Panc1 (cell line): ENCODE measurements at places on chromosomes 13 and 19. TPM values are rescaled to one million over a fixed set of nuclear protein-coding genes. Genes with fewer than 3 reads are reported as not detected.

KIR2DL4 gene
- not detected for total RNA-seq

DNA sequence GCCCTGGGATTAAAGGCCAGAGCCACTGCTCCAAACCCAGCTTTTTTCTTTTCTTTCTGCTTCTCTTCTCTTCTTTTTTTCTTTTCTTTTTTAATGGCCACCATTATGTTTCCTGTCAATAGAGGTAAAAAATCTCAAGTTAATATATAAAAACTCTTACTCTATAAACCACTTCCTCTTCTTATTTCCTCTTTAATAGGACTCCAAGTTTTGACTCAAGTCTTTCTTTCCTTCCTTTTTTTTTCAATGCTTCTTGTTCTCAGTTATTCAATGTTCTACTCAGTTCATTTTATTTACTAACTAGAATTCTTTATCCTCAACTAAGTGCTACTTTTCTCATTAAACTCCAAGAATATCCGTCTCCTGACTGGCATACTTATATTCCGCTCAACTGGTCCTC lies 27.1 kb upstream of the MYCBP2 start:
- no peak for DNase-seq

- DNase-seq: no peak
Observed at GRCh38 chr13:39283072-39283471, 244.8 kb downstream of the NHLRC3 start.

DNA sequence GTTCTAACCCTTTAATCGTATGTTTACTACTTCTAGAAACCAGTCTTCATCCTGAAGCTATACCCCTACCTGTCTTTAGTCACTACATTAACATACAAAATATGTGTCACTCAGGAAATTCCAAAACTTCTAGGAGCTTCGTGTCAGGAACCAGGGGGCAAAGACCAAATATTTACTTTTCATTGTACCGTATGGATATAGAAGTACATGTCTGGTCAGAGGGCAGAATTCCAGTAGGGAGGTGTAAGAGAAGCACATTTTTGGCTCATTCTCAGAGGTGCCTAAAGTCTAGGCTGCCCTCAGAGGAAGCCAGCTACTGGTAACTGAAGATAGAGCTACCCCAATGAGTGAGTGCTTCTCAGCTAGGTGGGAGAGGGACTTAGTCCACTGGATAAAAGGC lies 320.7 kb downstream of the DIAPH3 start:
- DNase-seq: no peak

DUS3L gene
- total RNA-seq: 39.6 TPM

- DNase-seq: no peak
Observed at GRCh38 chr13:77477299-77477848, 58.1 kb upstream of the SCEL start.

GRCh38 chr13:33139780-33140535 lies 123.7 kb downstream of the KL start:
- no peak for DNase-seq

DNA sequence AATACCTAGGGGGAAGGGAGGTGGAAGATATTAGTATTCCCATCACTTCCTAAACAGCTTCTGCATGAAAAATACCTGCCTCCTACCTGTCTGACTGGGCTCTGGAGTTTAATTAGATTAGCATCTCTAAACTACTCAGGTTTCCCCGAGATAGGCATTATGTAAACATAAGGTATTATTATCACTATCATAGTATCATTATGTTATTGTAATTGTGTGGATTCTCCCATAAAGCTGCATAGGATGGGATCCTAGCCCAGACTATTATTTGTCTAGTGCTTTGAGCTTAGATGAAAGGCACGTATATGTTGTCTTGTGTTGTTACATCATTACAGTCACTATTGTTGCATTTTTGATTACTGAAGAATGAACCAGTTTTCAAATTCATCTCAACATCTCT lies 115.2 kb upstream of the SOX21 start:
- no peak for DNase-seq

GRCh38 chr13:44972956-44973581 lies 16.2 kb downstream of the NUFIP1 start:
- no peak for DNase-seq

DNA sequence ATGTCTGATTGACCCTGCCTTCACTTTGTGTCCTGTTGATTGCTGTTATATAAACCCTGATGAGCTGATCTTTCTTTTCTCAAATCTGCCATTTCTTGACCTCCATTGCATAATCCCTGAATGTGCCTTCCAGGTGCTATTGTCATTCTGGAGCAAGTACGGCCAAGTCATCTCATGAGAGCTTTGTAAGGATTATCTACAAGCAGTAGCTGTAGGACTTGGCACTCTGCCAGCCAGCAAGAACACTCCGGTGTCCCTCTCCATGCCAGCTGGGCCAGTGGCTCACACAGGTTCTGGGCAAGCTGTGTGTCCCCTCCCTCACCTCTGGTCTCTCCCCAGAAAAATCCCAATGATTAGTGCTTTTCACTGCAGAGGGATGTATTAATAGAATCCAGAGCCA lies 348.1 kb downstream of the FOXO1 start:
- DNase-seq: no peak

DNA sequence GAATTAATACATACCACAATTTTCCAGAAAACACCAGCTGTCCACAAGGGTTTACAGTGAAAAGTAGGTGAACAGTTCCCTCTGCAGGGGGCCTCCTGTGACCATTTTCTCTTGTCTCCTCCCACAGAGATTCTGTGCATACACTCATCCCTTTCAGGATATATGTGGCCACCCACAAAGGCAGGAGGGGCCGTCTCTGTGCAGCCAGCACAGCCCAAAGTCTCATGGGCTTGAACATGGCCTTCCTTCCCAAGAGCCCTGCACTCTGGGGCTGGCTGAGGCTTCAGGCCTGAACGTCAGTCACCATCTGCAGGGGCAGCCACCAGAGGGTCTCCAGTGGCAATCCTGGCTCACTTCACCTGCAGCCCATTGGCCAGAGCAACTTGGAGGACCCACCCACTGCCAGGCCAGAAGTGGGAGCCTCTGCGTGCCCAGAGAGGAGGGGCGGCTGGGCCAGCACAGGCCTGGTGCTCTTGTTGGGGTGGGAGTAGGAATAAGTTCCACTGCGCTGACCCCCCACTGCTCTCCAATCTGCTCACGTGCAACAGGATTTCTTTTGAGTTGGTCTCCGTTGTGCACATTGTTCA lies 25.1 kb downstream of the TMEM161A start:
- no peak for DNase-seq

SCAMP4 gene
- 98.4 TPM for total RNA-seq

STAP2 gene
- 10.0 TPM for total RNA-seq

ZNF497 gene
- total RNA-seq: 1.9 TPM

COL4A1 gene
- total RNA-seq: 1.1 TPM

RGL3 gene
- total RNA-seq: 22.6 TPM

MBD3L2 gene
- not detected for total RNA-seq

GRCh38 chr13:81396192-81396591 lies 1055.3 kb upstream of the SPRY2 start:
- no peak for DNase-seq

GRCh38 chr13:51432576-51432975 lies 20.3 kb downstream of the INTS6 start:
- no peak for DNase-seq

DNA sequence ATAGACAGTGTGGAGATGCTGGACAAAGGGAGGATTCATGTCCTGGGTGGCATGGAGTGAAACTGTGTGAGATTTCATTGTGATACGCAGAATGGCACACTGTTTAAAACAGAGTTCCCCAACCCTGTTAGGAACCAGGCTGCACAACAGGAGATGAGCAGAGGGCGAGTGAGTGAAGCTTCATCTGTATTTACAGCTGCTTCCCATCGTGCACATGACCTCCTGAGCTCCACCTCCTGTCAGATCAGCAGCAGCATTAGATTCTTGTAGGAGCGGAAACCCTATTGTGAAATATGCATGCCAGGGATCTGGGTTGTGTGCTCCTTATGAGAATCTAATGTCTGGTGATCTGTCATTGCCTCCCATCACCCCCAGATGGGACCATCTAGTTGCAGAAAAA lies 72.5 kb downstream of the RAP2A start:
- DNase-seq: no peak

GRCh38 chr19:35789195-35789977 lies 14.0 kb downstream of the ARHGAP33 start:
- DNase-seq: no peak

GRCh38 chr13:90438576-90438975 lies 908.9 kb upstream of the MIR17HG start:
- DNase-seq: no peak

MAMSTR gene
- total RNA-seq: 3.3 TPM

DNA sequence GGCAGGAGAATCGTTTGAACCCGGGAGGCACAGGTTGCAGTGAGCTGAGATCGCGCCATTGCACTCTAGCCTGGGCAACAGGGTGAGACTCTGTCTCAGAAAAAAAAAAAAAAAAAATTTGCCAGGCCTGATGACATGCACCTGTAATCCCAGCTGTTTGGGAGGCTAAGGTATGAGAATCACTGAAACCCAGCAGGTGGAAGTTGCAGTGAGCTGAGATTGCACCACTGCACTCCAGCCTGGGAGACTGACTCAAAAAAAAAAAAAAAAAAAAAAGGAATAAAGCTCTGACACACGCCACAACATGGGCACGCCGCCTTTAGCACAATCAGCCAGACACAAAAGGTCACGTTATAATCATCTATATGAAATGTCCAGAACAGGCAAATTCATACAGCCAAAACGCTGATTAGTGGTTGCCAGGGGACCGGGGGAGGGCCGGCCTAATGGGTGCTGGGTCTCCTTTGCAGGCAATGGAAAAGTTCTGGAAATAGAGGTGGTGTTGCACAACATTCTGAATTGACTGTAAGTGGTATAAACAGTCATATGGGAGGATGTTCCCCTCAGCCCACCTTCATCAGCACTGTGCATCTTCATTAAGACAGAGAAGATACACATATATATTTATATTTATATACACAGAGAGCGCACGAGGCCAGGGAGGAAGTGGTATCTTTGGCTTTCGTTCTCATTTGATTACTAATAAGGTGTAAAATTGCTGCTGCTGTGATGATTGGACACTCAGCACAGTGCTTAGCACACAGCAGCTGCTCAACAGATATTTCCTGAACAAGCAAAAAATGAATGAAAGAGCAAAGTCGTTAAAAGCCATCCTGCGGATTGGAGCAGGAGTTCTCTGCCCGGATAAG lies 3.8 kb downstream of the HSPBP1 start:
- no peak for DNase-seq

DNA sequence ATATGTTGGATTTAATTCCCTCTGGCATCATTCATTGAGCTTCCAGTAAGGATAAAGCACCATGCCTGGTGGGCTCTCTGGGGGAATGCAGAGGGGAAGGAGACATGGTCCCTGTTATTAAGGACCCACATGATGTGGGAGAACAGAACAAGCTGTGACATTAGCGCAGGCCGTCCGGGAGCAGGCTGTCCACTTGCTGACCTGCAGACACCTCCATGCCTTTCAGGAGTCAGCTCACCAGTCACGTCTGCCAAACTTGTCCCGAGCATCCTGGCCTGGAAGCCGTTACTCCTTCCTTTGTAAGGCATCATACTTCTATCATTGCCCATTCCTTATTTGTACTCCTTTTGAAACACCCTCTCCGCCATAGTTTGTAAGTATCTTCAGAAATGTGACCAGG lies 23.4 kb downstream of the B3GLCT start:
- no peak for DNase-seq

SELENOV gene
- 0.80 TPM for total RNA-seq

CKM gene
- not detected for total RNA-seq

TLE5 gene
- total RNA-seq: 287 TPM

MAP4K1 gene
- 11.1 TPM for total RNA-seq

DNA sequence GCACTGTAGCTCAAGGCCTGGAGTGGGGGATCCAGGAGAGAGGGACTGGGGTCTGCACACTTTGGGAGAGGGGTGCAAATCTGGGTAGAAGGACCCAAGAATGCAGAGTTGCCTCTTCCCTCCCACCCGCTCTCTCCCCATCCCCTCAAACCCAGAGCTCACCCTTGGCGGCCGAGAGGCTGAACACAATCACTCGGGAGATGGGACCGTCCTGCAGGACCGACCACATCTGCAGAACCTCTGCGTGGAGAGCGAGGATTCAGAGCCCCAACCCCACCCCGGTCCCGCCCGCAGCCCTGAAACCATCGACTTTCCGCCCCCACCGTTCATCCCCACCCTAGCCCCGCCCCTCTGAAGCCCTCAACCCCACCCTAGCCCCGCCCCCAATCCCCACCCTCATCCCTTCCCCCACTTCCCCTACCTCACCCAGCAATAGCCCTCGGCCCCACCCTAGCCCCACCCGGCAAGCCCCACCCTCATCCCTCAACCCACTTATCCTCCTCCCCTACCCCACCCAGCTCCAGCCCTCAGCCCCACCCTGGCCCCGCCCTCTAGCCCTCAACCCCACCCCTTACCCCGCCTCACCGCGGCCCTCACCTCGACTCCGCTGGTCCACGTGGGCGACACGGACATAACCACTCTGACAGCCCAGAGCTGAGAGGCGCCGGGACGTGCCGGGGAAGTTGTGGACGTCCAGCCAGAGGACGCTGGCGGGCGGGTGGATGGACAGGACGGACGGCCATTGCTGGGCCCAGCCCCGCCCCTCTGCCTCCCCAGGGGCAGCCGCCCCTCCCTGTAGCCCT lies 4.1 kb downstream of the KPTN start:
- DNase-seq: no peak

GRCh38 chr13:59510386-59510785 lies 653.3 kb downstream of the DIAPH3 start:
- no peak for DNase-seq

DNA sequence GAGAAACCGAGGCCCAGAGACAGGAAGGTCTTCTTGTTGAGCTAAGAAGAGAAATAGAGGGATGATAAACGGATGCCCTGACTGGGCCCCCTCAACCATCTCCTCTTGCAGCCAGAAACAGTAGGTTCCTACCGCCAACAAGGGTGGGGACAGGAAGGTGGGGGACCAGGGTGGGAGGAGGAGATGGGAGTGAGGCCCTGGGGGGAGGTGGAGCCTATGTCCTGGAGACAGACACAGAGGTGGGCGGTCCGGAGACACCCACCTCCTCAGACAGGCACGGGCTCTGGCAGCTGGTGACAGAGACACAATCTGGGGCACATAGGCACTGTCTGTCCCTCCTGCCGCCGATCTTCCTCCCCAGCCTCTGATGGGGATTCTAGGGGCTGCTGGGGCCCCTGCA lies 16.9 kb downstream of the GADD45B start:
- DNase-seq: no peak

DNA sequence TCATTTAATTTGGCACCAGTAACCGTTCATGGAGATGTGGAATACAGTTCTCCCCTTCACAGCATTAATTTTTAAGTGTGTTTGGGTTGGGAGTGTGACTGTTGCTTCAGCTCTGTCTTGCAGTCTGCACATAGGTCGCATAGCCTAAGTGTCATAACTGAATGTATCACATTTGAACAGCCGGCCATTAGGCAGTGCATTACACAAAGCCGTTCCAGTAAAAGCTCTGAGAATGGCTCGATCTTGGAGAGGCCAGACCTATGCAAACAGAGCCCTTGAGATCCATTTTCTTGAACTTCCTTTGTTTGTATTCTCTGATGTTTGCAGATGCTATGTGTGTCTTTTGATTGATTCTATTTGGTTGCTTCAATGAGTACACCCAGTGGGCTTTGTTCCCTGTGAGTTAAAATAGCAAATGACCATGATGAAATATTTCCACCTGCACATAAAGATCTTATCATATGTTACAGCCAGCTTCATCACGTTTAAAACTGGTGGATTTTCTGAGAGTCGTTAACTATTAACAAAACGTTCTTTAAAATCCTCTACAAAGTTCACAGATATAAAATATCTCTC lies 1104.9 kb upstream of the SLC10A2 start:
- no peak for DNase-seq

GRCh38 chr13:46712524-46712923 lies 84.4 kb downstream of the ESD start:
- DNase-seq: no peak

SPATA13 gene
- 7.9 TPM for total RNA-seq
